ENCODE measurements at places on chromosomes 6 and 20.

GRCh38 chr6:83092756-83093399, 25.4 kb downstream of the DOP1A start:
- no peak for DNase-seq
- peaks cover 21% of the 10 kb centered on the region for H3K4me1 ChIP-seq
- H3K27me3 ChIP-seq = no peaks in the 10 kb centered on the region
- peaks cover 2% of the 10 kb centered on the region for H3K36me3 ChIP-seq

DNA sequence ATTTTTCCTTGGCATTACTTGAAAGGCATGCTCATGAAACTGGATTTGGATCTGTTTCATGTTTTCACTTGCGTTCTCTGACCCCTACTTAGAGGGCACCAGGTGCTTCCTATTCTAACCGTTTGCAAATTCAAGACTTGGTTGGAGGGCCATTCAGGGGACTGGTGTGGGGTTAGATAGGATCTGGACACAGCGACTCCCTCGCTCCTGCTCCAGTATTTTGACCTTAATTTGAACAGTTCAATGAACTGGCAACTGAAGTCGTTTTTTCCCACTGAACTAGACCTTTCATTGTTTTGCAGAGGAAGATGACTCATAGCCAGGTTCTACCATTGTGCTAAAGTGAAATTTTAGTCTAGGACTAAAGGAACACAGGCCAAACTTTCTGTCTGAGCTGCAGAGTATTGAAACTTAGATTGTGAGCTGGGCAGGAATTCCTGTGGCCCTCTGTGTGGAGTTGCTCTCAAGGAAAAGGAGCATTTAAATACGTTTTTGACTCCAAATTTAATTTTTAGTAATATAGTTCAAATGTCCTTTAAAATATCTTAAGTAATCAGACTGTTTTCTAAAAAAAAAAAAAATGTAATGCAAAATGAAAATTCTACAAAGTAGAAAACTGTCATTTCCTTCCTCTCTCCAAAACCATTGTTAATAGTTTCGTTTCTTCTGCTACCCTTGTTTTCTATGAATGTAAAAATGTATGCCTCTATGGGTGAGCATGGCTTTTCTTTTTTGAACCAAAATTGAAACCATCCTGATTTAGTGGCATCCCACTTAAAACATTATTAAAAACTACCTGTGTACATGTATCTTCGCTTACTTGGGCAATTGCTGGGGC, 64.8 kb downstream of the UTRN start:
- H3K4me1 ChIP-seq = peaks cover 54% of the 10 kb centered on the region
- no peaks in the 10 kb centered on the region for H3K36me3 ChIP-seq
- H3K4me3 ChIP-seq = no peak overlapping the region
- peak overlapping the region; percentile 79 for H3K27ac ChIP-seq
- DNase-seq = no peak

GRCh38 chr6:143397227-143398222, 53.0 kb downstream of the ADAT2 start:
- no peak overlapping the region for H3K27ac ChIP-seq
- DNase-seq = no peak
- no peak overlapping the region for H3K4me3 ChIP-seq
- H3K36me3 ChIP-seq = peaks cover 2% of the 10 kb centered on the region

DNA sequence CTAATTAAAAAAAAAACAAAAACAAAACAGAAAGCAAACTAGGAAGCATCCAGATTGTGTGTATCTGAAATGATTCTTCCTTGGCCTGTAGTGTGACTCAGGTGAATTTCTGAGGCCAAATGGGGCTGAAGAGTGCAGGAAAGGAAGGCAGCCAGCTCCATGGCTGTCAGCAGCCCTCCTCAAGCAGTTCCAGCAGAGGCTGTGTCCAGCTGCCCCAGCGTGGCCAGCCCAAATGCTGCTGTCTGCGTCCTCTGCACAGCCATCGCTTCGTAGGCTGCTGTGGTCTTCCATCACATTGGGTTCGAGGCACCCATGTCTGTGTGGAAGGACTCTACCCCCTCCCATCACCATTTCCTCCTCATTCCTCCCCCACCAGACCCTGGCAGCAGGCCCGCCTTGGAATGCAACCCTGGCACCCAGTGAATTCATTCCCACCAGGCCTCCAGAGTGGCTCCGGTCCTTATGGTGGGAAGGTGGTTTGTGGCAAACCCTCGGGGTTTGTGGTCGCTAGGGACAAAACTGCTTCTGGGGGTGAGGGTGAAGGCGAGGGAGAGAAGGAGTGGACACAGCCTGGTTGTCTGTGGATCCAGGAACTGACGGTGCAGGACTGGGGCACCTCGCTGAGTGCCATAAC, 81.5 kb downstream of the MYLK4 start:
- H3K4me3 ChIP-seq = no peak overlapping the region
- no peak overlapping the region for H3K27ac ChIP-seq
- H3K36me3 ChIP-seq = no peaks in the 10 kb centered on the region
- H3K4me1 ChIP-seq = peaks cover 26% of the 10 kb centered on the region

All from chondrocyte (in vitro differentiated cells).